Endodermal cell (in vitro differentiated cells): ENCODE measurements at places on chromosomes 13 and 19. TPM values are rescaled to one million over a fixed set of nuclear protein-coding genes. Genes with fewer than 3 reads are reported as not detected.

Gene MBD3L3
- total RNA-seq: not detected in 2 replicates

DNA sequence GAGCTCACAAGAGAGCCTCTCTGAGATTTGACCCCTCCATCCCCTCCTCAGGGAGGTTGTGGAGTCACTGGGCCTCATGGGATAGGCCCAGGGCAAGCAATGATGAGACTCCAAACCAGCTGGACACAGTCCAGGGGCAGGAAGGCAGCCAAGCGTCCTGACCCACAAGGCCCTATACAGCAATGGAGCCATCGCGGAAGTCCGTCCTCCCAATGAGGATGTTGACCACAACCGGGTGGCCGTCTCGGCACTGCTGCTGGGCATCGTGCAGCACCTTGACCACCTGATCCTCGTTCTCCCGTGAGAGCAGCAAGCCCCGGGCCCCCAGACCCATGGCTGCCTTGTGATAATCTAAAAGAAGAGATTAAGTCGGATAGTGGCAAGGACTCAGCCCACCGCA, 7.9 kb downstream of the SYDE1 start:
- no peak for DNase-seq

- DNase-seq: no peak
Observed at GRCh38 chr13:87235621-87236020, 435.6 kb upstream of the SLITRK5 start.

GRCh38 chr19:19417628-19418245, 12.3 kb downstream of the GATAD2A start:
- no peak for DNase-seq

Gene FCAR
- not detected in 2 replicates for total RNA-seq

Gene ZNF99
- total RNA-seq: not detected in 3 replicates

GRCh38 chr19:35395382-35396199, 24.7 kb downstream of the GPR42 start:
- DNase-seq: peak; percentile 56

Gene CFAP97D2
- not detected in 2 replicates for total RNA-seq

Gene TRMT1
- total RNA-seq: 31.8 to 51.3 TPM (median 49.9 TPM) in 3 replicates

- no peak for DNase-seq
Observed at GRCh38 chr13:27709779-27710178, 82.5 kb upstream of the GSX1 start.

Gene FOXO1
- total RNA-seq: 29.7 and 33.5 TPM in 2 replicates

- no peak for DNase-seq
Observed at GRCh38 chr13:90454002-90454636, 893.4 kb upstream of the MIR17HG start.

DNA sequence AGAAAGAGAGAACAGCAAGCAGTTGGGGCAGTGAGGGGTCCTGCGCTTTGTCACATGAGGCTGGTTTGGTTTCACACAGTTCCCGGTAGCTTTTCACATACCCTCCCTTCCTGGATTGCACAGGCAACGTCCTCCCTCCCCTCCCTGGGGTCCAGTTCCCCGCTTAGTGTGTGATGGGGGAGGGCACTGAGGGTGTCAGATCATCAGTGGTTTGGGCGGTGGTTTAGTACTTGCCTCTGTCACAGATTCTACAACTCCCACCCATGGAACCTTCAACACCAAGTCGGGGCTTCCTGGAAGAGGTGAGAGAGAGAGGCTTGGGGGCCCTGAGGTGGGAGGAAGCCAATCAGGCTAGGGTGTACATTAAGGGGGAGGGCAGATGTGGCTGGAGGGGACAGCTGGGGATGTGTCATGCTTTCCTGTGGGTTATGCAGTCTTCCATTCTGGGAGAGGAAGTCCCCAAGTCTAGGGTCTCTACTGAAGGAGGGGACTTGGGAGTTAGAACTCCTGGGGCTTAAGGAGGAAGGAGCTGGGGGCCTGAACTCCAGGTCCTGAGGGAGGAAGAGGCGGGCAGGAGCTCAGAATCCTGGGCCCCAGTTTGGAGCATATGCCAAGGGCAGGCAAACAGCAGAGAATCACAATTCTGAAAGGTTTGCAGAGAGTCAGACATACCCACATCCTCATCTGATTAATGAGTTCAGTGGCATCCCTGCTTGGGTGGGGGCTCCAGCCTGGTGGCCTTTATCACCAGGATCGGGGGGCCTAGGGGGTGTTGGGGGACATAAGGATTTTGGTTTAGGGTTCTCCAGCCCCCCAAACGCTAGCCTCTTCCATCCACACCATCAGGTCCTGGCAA, at the start of gene NKG7:
TSS of gene NKG7 (minus strand) at position 6 of the 856 bp plus-strand sequence. CDS start 119 bp downstream, outside the sequence.
- no peak for DNase-seq

GRCh38 chr19:46913198-46913851, 52.5 kb downstream of the ARHGAP35 start:
- DNase-seq: peak; percentile 24

Gene PRR20D
- not detected in 2 replicates for total RNA-seq

- peak; percentile 56 for DNase-seq
Observed at GRCh38 chr19:13460045-13460444, 46.2 kb downstream of the CACNA1A start.

GRCh38 chr19:49456326-49456725, 3.3 kb downstream of the ALDH16A1 start:
- DNase-seq: no peak

Gene LSM7
- total RNA-seq: 127 to 147 TPM (median 141 TPM) in 3 replicates

DNA sequence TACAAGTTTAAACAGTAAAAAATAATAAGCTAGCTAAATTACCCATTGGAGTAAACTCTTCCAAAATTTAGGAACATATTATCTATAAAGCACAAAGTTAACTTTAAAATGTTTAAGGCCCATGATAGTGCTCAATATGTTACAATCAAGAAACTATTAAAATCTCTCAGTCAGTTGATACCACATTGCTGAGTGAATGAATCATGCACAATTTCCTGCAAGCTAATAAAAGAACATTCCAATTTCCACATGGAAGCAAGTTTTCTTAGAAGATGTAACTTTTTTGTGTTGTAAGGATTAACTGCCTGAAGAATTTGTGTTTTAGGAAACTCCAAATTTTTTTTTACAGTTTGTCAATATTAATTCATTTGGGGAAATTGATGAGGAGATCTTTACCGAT, 666.6 kb downstream of the SLITRK1 start:
- DNase-seq: no peak

- no peak for DNase-seq
Observed at GRCh38 chr13:58960888-58961287, 1202.8 kb downstream of the DIAPH3 start.

- DNase-seq: peak; percentile 32
Observed at GRCh38 chr19:7846155-7846646, 16.2 kb downstream of the EVI5L start.

Gene OR10H1
- 0.05 and 0.09 TPM in 2 replicates for total RNA-seq

DNA sequence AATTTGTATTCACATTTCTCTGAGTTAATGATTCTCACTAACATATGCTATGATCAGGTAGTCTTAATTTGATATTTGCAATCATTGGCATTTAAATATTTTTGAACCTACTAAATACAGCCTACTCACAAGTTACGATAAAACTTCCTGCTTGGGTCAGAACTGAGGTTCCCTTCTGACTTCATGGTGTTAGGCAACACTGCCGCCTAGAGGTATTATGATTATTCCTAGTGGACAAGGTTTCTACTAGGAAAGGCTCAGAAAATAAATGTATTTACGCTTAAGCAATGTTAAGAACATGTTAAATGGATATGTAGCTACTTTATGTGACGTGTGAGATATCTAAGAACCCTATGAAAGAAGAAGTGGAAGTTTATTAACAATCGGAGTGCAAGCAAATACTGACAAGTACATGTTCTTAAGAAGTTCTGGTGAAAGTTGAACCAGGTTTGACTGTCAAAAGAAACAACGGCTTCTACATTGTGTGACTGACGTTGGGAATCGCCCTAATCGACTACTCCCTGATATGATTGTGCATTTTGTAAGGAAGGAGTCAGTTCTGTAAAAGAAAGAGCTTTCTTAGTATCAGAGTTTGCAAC, 1395.8 kb downstream of the SLITRK5 start:
- peak; percentile 61 for DNase-seq

GRCh38 chr13:34886121-34886875, 55.8 kb upstream of the NBEA start:
- no peak for DNase-seq

GRCh38 chr13:98570929-98571372, 6.0 kb downstream of the STK24 start:
- no peak for DNase-seq
